ENCODE measurements at places on chromosomes 13 and 19.

DNA sequence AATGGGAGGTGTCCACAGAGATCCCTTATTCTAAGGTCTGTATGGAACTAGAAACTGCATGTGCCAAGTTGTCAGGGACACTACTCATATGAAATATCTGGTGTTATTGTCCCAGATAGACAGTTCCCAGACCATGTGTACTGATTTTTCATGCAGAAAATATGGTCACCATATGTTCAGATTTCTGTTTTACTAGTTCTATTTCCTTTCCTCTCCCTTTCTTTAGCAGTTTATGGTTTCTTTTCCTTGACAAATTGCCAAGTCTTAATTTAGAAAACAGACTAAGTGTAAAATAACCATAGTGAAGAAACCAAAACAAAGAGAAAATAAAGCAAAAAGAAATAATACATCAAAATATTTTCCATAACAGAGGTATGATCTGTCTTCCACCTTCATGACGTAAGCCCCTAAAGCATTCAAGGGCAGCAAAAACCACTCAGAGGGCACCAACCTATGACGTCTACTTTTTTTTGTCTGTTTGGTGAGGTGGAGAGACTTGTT is 248.5 kb downstream of the KCTD12 start:
- no peak for DNase-seq

GRCh38 chr19:33505823-33506222 is 15.8 kb downstream of the PEPD start:
- no peak for DNase-seq

GRCh38 chr13:106819413-106820180 is 251.7 kb upstream of the ARGLU1 start:
- no peak for DNase-seq

DNA sequence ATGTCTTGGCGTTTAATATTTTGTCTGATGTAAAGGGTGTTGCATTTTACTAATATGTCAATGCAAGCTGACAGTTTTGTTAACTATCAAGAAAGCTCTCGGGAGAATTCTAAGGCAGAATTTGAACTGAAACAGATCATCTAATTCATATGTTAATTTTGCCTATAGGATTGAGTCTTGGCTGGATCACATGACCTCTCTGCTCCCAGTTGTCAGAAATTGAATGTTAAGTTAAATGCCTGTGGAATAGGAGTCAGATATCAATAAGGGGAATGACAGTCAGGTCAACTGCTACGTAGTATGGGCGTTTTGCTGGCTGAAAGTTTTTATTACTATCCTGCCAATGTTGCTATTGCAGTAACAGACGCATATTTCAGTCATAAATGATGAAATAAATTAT is 358.5 kb downstream of the MYO16 start:
- DNase-seq: no peak

DNA sequence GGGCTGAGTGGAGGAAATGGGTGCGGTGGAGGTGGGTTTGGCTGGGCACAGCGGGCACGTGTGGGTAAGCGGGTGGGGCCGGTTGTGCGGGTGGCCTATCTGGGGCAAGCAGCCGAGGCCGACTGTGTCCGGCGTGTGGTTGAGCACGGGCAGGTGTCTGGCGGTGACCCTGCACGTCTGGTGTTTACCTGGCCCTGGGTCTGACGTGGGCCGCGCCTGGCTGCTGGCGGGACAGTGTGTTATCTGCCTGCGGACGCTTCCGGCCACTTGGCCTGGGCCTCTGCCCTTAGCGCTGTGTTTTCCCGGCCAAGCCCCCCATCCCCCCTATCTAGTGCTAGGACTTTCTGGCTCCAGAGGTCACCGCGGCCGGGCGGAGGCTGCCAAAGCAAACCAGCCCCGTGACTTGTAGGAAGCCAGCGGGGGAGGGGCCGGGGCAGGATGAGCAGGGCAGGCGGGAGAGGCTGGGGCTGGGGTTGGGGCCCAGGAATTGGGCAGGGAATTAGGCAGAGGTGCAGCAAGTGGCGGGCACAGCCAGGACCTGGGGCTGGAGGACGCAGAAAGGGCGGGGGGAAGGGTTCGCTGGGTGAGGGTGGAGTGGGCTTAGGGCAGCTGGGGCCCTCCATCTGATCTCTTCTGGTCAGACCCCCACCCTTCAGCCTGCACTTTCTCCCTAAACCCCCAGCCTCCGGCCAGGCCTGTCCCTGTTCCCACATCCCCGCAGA is 534 bp upstream of the HPN start:
- peak; percentile 56 for DNase-seq

DNA sequence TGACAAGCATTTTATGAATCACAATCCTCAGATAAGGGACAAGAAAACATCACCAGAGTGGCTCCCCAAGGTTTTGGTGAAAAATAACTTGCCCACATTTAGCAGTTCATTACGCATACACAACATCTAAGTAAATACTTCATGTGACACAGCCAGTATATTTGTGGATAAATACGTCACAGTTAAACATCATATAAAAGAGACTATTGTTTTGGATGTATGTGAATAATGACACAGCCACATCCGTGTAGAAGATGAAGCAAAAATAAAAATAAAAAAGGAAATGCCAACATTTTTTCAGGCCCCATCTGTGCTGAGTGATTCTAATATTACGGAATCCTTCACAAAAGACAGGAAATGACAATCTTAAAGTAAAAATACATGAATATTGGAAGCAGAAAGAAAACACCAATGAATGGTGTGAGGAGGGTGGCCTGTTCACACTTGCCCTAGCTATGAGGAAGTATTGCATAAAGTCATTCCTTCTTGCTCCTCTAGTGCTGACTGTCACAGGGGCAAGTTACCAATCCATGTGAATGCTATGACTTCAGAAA is 457.1 kb downstream of the KLF12 start:
- no peak for DNase-seq
